ENCODE measurements at places on chromosomes 4 and X. TPM values are rescaled to one million over a fixed set of nuclear protein-coding genes. Genes with fewer than 3 reads are reported as not detected.

DNA sequence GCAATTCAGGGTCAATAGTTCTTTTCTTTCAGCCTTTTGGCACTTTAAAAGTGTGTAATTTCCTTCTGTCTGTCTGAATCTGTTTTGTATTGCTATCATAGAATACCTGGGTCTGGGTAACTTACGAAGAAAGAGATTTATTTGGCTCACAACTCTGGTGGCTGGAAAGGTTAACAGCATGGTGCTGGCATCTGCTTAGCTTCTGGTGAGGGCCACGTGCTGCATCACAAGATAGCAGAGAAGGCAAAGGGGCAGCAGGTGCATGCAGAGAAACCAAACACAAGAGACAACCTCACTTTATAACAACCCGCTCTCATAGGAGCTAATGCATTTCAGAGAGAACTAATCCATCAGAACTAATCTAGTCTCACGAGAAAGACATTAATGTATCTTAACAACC is 18.8 kb downstream of the RGN start:
- no peak for DNase-seq

GRCh38 chr4:106875340-106875739 is 160.8 kb downstream of the DKK2 start:
- no peak for DNase-seq

DNA sequence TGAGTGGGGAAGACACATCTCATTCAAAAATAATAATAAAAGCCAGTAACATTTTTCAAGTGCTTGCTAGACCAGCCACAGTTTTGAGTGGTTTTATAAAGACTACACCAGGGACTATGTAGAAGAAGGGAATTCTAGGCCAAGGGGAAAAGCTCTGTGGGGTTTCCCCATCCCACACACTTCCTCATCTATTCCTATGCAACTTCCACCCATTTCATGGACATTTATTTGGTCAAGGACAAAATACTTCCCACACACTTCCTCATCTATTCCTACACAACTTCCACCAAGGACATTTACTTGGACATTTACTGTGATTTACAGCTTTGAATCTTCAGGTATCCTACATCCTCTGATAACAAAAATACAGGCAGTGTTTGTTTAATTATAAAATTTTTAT is 86.5 kb upstream of the KLF3 start:
- no peak for DNase-seq

DNA sequence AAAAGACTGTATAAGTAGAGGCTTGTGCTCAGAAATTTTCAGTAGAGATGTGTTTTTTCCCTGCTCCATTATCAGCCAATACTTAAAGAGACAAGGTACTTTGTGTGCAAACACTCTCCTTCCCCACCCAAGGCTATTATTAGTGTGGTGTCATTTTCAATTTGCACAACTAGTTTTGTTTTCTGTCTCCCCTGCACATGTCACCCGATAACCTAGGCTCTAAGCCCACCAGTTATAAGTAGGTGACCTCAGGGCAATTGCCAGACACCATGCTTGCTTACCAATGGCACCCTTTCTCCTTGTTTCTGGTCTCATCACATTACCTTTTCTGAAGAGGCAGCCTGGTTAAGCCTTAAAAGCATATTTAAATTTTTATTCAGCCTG is 8.0 kb upstream of the GUCY1A1 start:
- no peak for DNase-seq

DNA sequence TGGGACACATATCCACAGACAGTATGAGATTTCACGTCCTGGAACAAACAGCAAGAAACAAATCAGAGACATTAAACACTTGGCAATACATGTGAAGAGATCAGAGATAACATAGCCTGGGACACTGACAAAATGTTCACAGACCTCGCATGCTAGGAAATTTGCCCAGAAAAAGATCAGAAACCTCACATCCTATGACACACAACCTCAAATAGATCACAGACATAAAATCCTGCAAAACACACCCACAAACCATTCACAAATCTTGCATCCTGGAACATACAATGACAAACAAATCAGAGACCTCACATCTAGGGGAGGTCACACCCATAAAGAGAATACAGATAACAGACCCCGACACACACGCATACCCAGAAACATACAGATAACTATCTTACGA is 18.0 kb downstream of the SUV39H1 start:
- no peak for DNase-seq

- peak; percentile 44 for DNase-seq
These were observed 56.7 kb downstream of the PRPS1 start for GRCh38 chrX:107684956-107685385.

DNA sequence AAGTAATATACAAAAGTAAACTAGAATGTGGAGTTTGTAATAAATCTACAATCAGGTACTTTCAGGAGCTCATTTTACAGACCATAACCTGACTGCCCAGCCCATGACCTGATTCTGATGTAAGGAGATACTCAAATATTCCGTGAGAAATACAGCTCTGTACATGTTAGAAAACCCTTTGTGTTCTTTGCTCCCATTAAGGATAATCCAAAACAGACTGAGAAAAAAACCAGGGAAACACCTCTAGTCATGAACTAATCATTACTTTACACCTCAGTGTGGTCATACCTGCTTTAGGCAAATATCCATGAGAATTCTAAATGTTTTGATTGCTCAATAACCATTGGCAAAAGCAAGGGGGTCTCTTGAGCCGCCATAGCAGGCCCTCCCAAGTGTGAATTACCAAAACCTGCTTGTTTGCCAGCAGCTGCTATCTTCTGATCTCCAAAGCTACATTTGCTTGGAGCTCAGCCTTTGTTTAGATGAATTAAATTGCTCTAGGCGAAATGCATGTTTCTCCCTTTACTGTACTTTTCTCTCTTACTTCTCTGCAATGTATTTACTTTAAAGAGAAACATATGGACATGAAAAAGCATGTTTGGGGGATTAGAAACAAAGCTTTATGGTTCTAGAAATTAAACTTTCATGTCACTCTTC is 79.1 kb downstream of the ANKRD50 start:
- no peak for DNase-seq

DNA sequence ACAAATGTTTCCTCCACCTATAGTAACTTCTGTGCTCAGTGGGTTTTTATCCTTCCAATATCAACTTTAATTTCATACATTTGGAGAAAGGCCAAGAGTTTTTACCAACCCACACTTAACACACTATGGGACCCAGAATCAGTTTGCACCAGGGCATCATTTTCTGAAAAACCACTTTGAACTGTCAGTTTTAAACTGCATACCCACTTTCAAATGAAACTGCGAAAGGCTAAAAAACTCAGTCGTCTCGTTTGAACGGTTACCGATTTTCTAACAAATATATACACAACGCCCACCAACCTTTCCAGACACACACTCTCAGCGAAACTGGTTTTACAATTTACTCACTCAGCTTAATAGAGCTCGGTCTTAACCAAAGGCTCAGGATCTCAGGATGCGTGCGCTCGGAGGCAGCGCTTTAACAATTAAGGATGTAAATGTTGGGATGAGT is 376 bp downstream of the ABCG2 start:
- DNase-seq: no peak

DNA sequence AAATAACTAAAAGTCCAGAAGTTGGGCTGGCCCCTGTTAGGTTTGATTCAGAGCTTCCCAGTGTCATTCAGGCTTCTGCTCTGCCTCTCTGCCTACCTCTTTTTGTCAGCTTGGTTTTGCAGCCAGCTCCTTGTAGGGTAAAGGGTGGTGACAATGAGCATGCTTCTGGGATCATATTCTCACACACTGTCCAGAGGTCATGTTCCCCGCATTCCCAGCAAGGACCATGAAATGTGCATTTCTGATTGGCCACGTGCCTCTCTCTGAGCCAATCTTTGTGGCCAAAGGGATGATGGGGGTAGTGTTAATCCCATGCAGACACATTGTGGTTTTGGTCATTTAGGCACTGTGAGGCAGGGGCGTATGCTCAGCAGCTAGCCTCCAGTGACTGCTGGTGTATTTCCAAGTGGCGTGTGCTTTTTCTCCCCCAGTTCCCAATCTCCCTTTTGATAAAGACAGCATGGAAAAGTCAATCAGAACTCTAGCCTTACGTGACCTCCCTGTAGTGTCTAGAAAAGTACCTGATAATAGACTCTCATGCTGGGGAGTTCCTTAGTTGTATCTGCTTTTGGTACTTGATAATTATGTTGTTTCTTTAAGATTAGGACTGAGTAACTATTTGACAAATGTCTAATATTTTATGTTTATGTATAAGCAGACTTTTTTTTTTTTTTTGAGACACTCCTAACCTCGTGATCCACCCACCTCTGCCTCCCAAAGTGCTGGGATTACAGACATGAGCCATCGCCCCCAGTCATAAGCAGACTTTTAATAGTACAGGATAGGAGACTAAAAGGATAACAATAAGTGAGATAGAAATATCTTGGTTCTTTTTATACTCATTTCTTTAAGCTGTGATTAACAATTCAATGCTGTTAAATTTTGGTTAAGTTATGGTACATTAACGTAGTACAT is 57.8 kb downstream of the KIAA0232 start:
- peak; percentile 53 for DNase-seq

DNA sequence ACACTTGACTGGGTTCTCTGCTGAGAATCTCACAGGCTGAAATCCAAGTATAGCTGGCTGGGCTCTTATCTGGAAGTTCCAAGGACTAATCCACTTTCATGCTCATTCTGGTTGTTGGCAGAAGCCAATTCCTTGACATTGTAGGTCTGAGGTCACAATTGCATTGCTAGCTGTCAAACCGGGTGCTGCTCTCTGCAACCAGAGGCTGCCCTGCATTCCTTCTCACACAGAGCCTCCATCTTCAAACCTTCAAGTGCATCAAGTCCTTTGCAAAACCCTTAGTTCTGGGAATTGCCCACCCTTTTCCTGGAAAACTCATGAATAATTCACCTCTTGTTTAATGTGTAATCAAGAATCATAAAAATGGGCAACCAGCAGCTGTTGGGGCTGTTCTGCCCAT is 404.2 kb downstream of the KCNIP4 start:
- DNase-seq: no peak

DNA sequence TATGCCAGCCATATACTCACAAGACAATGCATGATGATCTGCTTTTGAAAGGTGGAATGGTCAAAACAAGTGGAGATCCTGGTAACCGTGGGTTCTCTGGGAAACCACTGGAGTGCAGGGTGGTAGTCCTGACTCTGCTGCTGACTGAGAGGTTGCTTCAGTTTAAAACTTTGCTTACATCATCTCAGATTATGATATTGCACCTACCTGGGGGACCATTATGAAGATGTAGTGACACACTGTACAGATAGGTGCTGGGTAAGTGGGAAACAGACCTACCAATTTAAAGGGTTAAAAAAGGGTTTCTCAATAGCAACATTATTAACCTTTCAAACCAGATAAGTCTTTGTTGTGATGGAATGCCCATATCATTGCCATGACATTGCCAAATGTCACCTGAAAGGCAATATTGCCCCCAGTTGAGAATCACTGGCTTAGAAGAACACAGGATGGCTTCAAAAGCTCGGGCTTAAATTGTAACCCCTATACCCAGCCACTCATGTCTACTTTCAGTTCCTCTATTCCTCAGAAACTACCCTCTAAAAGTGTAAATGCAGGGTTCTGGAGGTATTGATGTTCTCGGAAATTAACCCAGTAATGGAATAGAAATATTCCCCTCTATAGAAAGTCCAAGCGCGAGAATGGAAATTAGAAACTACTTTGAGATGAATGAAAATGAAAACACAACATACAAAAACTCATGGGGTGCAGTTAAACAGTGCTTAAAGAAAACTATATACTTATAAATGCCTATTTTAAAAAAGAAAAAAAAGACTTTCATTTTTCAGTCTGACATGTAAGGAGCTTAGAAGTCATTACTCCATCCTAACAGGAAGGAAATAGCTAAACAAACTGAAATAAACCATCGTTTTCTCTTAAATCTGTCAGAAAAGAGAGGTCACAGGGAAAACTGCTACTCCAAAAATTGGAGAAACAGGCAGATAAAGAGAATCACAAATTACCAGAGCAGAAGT is 65.8 kb downstream of the ARHGEF6 start:
- no peak for DNase-seq

- no peak for DNase-seq
These were observed 14.0 kb downstream of the DSPP start for GRCh38 chr4:87622303-87622702.

DNA sequence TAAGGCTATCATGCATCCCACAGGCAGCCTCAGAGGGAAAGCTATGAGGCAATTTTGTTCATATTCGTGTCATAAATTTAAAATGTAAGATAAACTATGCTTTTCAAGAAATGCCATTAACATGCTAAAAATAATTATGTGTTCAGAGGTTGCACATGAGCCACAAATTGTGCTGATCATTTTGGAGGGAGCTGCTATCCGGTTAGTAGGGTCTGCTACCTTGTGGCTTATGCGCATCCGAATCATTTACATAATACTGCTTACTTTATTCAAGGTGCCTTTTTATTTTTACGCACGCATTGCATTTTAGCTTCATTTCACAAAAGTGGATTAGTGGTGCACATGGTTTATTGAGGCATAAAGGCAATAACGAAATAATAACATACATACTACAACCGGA is 76.4 kb upstream of the WWC2 start:
- no peak for DNase-seq

DNA sequence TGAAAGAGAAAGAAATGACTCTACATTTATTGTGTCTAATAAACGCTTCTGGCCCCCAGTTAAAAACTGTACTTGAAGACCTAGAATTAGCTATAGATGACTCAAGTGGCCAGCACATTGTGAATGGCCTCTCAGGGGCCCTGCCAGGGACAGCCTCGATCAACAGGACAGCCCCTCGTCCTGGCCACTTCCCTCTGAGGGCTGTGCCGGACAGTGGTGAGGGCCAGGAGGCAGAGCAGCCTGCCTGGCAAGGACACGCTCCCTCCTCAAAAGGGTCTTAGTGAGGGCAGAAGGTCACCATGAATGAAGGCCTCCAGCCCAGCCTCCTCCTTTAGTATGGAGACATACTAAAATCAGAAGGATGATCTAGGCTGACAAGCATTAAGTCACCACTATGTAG is 16.5 kb downstream of the RNF212 start:
- no peak for DNase-seq

- no peak for DNase-seq
These were observed 18.5 kb downstream of the EPHA5 start for GRCh38 chr4:65651751-65652150.

GRCh38 chr4:81085291-81085690 is 54.8 kb downstream of the BMP3 start:
- DNase-seq: no peak

DNA sequence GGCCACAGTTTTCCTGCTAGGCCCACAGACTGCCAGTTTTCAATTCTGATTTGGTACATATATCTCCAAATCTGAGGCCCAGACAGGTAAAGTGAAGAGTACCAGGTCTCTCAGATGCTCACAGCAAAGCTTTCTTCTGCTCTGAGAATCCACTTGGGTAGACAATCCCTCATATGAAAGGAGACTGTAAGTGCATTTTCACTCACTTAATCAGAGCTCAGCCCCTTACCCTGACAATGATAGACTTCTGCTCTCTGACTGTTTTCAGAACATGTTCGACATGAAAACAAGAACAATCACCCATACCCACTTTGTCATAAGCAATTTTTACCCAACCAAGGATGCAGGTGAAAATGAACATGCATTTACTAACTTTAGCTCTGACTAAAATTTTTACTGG is 7.1 kb downstream of the GPRIN3 start:
- no peak for DNase-seq

The ITIH6 gene
- not detected for total RNA-seq

The CT55 gene
- total RNA-seq: not detected

The TXK gene
- total RNA-seq: not detected

The SPANXD gene
- total RNA-seq: not detected

The CDKN2AIP gene
- total RNA-seq: 11.6 TPM
